Gastrocnemius medialis (tissue), 4 donors: ENCODE measurements at places on chromosomes 2 and 18.

- DNase-seq, result no peak
Measured at GRCh38 chr18:11948852-11949523, 32.3 kb upstream of the IMPA2 start.

DNA sequence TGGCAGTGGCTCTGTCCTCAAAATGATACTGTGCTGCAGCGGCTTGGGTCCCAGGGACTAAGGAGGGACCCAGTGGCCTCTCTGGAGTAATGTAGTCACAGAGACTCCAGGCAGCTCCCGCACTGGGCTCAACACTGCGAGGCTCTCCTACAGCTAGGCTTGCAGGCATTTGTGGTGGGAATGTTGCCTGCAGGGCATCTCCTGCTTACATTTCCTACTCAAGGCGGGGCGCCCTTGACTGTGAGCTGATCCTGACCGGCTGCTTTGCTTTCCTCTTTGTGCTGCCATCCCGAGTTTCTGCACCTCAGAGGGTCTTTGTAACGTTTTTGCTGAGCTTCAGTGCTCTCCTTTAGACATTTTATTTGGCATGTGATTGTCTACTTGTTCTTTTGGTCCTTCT is 177.4 kb upstream of the FN1 start:
- DNase-seq, result no peak

DNA sequence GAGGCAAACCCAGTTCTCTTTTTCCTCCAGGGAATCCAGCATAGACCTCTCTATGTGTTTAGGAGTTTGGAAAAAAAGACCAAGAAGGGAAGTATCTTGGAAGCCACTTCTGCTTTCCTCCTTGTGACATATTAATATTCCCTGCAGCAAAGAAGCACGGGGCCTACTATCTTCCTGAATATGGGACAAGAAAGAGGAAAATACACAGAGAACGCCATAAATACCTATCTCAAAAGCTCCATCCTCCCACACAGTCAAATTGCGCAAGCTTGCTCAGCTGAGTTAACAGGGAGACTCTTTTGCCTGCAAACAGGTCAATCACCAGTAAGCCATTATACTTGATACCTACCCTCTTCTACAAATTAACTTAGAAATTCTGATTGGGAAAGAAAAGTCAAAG is 16.7 kb upstream of the RAPH1 start:
- DNase-seq, result no peak

- DNase-seq, result peak; percentile 69
Measured at GRCh38 chr2:101111917-101112771, 39.0 kb downstream of the TBC1D8 start.
